Aorta (tissue), 5 donors: ENCODE measurements at places on chromosomes 2 and 18.

- DNase-seq: no peak
Measured at GRCh38 chr18:64692826-64693225, 543.9 kb upstream of the LINC00305 start.

GRCh38 chr2:231708773-231709635 is 679 bp downstream of the PTMA start:
- DNase-seq: peak; percentile 81

DNA sequence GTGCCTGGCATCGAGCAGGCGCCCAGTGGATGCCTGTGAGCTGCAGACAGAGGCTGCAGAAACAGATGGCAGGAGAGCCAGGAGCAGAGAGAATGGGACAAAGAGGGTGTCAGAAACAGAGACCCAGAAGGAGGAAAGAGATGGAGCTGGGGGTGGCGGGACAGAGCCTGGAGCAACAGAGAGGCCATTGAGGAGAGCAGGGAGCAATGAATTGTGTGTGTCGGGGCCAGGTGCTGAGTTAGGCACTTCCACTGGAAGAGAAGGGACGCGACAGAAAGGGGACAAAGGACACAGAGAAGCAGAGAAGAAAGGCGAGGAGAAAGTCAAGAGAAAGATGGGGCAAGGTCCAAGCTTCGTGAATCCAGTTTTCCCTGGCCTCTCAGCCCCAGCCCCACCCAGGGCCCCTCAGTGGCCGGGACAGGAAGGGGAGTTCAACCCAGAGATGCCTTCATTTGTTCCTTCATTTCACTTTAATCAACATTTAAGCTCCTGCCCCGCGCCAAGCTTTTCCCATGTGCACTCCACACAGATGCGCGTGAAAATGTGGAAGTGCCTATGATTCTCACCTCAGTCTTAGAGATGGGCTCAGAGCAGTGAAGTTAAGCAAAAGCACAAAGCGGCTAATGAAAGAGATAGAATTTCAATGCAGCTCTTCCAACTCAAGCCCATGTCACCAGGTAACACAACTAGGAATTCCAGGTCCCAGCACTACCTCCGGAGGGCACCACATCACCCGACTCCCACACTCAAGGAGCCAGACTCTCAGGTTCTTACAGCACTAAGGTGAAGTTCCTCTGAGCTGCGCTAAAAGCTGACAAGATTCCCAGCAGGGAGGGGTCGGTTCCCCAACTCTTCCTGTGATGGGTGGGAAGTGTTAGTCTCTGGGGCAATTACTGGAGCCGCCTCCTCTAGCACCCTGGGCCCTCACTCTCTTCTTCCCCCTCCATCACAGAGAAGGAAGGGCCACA is 55.1 kb downstream of the TNS1 start:
- no peak for DNase-seq

GRCh38 chr2:52465287-52465686 is 1302.3 kb upstream of the CHAC2 start:
- no peak for DNase-seq

GRCh38 chr18:41372046-41372665 is 582.9 kb upstream of the PIK3C3 start:
- no peak for DNase-seq

- DNase-seq: no peak
Measured at GRCh38 chr2:120262150-120262549, 9.5 kb downstream of the RALB start.

GRCh38 chr18:45957100-45957499 is 10.0 kb downstream of the EPG5 start:
- DNase-seq: no peak

- DNase-seq: no peak
Measured at GRCh38 chr2:158681816-158682215, 113.3 kb upstream of the DAPL1 start.

- no peak for DNase-seq
Measured at GRCh38 chr18:10299643-10300042, 154.8 kb upstream of the APCDD1 start.

DNA sequence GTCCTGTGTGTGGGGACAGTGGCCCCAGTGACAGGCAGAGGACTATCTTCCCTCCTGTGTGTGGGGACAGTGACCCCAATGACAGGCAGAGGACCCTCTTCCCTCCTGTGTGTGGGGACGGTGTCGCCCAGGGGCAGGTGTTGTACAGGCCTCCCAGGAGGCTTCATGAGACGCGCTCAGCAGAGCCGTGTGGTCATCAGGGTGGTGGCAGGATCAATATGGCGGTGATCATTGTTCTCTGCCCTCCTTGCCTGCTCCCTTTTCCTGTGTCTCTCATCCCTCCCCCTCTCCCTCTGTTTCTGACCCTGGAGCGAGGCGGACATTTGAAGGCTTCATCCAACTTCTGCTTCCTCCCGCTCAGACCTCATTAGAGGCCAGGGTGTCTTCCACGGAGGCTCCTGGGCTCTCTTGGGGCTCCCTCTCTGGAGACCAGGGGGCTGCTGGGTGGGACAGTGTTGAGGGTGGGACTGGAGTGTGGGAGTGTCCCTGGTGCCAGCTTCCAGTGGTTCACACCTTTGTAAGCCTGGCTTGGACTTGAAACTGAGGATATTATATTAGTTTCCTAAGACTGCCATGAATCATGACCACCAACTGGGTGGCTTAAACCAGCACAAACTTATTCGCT is 59.5 kb downstream of the ACKR3 start:
- peak; percentile 8 for DNase-seq

- no peak for DNase-seq
Measured at GRCh38 chr18:25171334-25171733, 180.6 kb downstream of the ZNF521 start.

GRCh38 chr18:59918320-59918755 is 18.5 kb downstream of the PMAIP1 start:
- DNase-seq: no peak

- DNase-seq: no peak
Measured at GRCh38 chr2:150859162-150859561, 371.7 kb upstream of the RND3 start.

DNA sequence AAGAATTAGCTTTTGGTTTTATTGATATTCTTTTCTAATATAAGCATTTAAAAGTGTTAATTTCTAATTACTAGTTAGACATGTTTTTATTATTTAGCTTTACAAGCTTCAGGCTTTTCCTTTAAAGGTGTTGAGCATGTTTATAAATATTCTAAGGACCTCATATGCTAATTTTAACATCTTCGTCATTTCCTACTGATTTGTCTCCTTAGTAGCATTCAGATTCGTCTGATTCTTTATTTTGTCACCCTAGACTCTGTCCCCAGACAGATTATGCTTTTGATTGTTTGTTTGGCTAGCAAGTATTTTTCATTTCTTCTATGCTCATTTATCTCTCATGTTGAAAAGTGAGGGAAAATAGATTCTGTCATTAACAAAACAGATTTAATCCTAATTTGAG is 51.7 kb downstream of the EIF5B start:
- DNase-seq: no peak

DNA sequence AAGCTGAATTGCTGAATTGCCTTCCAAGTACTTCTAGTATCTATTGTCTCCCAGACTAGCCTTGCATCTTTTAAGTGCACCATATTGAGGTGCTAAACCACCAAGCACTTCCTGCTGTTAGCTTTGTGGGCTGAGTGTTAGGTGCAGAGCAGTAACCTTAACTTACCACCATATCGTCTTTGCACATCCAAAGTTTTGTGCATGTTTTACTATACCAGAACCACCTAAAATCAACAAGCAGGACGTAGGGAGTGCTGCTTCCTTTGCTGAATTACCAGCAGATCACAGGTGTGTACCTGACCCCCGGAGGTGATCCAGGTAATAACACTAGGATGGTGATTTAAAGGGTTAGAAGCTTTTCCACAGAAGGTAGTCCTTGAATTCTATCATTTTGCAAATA is 359.9 kb upstream of the HNRNPA3 start:
- DNase-seq: no peak

- no peak for DNase-seq
Measured at GRCh38 chr18:76708722-76709353, 113.5 kb upstream of the ZNF236 start.

DNA sequence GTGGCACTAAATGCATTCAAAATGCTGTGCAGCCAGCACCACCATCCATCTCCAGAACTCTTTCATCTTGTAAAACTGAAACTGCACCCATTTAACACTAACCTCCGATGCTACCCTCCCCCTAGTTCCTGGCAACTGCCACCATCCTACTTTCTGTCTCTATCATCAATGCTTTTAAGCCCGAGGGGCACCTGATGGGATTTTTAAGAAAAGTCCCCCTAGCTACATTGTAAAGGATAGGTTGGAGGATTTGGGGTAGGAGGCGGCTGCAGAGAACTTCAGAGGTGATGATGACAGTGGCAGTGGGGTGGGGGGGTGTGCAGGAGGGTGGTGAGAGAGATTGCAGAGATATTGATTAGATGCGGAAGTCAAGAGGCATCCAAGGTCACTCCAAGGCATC is 10.8 kb upstream of the YWHAQ start:
- DNase-seq: no peak

DNA sequence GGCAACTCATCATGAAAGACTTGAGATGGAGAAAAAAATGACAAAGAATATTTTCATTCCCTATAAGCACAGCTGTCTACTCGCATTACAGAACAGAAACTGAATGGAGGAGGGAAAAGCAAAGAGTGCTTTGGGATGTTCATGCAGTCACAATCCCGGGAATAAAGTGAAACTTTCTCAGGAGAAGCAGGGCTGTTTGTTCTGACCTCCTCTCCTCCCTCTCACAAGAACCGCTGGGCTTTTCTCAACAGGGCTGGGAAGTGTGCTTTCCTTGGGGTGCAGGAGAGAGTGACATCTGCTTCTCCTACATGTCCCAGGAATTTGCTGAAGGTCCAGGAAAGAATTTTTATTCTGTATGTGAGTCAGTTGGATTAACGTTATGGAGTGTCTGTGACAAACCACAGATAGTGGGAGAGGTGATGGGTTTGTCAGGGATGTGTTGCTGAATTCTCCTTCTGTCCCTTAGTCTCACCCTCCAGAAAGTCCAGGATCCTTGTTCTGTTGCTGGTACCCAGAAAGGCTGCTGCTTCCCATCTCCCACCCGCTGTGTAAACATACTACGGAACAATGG is 125.6 kb downstream of the HRH4 start:
- DNase-seq: no peak

DNA sequence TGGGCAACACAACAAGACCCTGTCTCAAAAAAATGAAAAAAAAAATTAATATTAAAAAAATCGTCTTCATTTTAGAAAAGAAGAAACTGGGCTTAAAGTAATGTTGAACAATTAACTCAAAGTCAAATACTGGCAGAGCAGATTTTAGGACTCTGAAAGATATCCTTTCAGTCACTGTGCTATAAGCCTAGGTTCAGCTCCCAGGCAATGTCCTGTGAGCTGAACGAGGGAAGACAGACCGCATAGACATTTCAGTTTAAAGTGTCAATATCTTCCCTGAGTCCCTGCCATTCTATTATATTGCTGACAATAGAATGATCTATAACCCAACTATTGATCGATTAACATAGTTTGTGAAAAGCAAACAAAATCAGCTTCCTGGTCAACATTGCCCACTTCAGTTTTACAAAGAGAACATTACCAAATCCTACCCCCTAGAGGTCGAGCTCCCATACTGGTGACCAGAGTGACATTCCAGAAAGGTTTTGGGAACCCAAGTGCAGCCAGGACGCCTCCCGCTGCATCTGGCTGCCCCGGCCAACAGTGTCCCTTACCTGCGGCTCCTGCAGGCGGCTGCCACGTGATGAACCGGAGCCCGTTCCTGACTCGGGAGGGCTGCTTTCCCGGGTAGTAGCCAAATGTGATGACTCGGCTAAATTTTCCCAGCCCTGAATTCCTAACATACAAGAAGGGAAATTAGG is 639 bp downstream of the MRO start:
- DNase-seq: no peak

- no peak for DNase-seq
Measured at GRCh38 chr2:19073522-19073921, 284.9 kb downstream of the OSR1 start.

DNA sequence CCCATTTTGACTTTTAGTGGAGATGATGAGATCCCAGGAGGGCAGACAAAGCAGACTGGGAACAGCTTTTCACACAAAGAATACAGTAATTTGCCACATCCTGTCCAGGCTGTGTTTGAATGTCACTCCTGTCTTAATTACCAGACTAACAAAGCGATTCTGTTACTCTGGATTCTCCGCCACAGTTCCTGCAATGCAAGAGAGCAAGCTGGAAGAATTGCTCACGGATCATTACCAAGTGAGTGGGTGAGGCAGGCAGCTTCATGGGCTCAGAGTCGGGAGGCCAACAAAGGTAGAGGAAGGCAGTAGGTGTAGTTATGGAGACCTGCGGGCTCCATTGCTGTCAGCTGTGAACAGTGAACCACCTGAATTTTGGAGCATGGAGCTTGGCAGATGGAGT is 250.5 kb upstream of the ATP5MC3 start:
- DNase-seq: no peak

DNA sequence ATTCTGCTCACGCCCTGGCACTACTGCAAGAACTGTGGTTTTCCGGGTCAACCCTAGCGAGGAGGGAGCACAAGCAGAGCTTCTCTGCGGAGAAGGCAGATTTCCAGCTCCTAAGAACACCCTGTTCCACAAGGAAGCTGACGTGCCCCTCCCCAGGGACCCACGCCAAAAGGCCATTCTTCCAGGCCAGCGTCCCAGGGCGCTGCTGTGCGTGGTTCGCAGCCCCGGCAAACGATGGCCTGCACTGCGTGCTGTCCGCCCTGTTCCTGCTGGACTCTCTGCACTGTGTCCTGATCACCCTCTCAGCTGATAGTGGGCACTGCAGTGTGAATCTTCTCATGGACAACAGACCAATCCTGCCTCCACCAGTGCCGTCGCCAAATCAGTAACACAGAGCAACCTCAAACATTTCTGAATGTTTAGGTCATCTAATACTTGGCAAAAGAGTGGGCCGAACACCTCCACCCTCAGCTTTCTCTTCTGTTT is 49.1 kb downstream of the ADI1 start:
- DNase-seq: peak; percentile 89

DNA sequence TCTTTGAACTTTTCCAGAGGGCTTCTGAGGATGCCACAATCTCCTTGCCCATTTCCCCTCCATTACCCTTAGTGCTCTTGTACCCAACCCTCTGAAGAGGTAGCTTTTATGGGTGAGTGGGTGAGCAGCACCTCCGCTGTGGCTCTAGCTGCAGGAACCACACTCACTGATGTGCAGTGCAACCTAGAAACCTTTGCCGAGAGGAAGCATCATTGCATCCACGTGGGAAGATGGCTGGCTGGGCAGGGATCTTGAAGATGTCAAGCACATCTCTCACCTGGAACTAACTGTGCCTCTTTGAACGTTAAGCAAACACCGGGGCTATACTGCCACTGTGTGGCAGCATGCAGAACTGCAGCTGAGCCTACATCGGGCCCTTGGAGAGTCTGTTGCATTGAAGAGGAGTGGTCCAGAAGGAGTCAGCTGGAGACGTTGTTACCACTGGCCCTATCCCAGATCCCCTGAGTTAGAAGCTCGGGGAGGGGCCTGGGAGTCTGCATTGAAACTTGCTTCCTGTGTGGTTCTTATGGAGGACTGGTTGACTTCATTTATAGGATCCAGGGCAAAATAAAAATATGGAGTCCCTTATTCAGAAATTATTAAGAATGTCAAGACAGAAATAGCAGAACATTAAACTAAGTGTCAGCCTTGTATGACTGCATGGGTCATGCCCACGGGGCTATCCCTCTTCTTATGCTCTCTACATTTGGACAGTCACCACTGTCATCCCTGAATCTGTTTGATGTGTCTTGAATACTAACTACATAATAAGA is 28.7 kb downstream of the IGFBP5 start:
- DNase-seq: peak; percentile 87
